H54 (cell line): ENCODE measurements at places on chromosomes 2 and 18.

DNA sequence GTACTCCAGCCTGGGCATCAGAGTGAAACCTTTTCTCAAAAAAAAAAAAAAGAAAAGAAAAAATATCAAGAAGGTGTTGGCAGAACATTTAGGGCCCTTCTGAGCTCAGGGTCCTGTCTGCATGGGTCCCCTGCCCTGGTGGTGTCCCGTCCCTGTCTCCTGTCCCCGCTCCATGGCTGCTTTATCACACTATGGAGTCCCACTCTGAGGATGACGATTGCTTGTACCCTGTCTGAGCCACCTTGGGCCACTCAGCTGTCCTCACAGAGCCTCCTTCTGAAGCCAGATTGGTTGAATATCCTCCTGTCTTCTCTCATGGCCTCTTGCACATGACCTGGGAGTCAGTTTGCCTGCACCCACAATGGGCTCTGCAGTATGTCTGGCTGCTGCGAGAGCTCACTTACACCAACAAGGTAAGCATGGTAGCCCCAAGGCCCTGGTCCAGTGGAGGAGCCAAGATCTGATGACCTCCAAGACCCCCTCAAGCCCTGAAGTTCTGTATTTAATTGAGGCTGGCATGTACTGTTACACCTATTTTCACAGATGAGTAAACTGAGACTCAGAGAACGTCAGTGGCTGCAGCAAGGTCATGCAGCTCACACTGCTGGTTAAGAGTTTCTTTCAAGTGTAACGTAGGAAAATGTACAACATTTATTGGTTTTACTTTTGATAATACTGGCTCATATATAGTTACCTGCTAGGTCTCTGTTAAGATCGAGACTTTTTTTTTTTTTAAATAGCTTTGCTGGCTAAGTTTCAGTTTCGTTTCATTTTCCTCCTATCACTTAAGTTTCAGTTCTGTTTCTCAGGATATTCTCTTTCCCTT is 16.9 kb upstream of the ZCCHC2 start:
- DNase-seq, result no peak

DNA sequence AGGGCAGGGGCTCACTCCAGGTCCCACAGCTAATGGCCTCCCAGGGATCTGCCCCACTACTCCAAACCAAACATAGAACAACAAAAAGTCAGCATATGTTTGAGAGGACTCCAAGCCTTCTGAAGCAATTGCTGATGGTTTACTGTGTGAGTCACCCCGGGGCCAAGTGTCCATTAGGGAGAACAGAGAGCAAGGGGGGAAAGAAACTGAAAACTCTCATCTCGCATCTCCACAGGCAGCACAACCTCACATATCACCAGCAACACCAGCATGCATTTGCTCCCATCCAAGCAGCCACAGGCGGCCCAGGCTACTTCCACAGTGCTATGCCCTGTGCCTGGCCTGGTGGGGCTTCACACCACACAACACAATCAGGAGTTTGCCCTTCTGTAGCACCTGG is 39.1 kb downstream of the CYRIA start:
- DNase-seq, result no peak

GRCh38 chr2:134782107-134782506 is 56.3 kb upstream of the ACMSD start:
- DNase-seq, result no peak

- DNase-seq, result no peak
Observed at GRCh38 chr18:45880876-45881558, 55.5 kb downstream of the SIGLEC15 start.

GRCh38 chr2:43493954-43494353 is 101.9 kb downstream of the THADA start:
- DNase-seq, result no peak

DNA sequence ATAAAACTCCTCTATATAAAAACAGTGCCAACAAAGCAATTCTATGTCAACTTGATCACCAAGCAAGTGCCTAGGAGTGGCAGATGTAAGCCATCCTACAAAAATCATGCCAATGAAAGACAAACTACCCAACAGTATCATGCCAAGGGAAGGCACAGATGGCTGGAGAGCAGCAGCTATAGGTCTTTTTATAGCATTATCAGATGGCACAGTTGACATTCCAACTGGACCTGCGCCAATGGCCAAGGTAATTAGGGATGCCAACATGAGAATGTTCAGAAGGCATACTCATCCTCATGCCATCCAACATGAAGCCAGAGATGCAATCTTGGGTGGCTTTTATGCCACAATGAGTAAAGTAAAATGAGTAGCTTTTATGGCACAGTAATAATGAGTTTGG is 237.3 kb downstream of the OTX1 start:
- no peak for DNase-seq

- no peak for DNase-seq
Observed at GRCh38 chr2:56475191-56475590, 291.4 kb downstream of the CCDC85A start.

DNA sequence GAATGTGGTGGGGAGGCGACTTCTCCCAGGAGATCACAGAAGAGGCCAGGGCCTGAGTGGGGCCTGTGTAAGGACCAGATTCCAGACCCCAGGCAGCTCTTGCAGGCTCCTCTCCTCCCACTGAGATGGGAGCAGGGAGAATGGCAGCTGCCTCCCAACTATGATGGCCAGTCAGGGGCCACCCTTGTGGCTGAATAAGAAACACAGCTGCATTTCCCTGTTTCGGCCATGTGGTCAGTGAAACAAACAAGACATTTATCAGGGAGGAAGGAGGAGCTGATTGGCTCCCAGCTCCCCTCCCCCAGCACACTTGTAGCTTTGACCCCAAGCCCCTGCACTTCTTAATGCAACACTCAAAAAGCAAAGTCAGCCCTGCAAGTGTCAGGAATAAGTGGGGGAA is 143.5 kb downstream of the CELF4 start:
- no peak for DNase-seq

GRCh38 chr2:207854484-207855440 is 85.1 kb upstream of the FZD5 start:
- DNase-seq, result no peak

DNA sequence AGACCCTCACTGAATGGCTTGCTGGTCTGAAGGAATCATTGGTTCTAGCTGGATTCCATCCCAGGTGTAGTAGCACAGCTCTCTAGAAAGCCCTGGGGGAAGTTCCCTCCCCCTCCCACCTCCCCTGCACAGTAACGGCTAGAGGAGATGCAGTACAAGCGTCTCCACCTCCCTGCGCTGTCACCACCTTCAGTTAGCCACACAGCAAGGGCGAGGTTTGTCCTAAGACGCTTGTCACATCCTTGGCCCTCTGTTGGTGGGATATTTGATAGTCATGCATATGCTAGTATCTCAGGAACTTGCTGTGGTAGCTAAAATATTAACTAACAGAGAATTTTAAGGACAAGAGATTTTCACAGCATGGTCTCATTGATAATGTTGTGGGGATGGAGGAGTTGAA is 19.4 kb downstream of the TRAPPC12 start:
- DNase-seq, result no peak

GRCh38 chr2:174728096-174728495 is 36.2 kb downstream of the CHRNA1 start:
- DNase-seq, result no peak

DNA sequence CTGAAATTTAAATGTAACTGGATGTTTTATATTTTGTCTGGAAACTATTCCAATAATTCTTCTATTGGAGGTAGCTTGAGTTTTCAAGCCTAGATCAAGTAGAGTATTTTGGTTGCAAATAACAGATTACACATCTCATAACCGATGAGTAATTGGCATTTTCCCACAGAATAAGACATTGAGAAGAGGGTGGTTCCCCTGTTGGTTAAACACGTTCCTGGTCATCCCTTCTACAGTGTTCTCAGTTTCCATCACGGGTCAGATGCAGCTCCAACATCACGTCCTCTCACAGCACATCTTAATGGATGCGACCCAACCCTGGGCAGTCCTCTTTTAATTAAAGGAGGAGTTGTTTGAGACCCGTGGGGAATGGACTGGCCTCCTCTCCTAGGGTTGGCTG is 149.0 kb upstream of the ZNF516 start:
- DNase-seq, result no peak

DNA sequence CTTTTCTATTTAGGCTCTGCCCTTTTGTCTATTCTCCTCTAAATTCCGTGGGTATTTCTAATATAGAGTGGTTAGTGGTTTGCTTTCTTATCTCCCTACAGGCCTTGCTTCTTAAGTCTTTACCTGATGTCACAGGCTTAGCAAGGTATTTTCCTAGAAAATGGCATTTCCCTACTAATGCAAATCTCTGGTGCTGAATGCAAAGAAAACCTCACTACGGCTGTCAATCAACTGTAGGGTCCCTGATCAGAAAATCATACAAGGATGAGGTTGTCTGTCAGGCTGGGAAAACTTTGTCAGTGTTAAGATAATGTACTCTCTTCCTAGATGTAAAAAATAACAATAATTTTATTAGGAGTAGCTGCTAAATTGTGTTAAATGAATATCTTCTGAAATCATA is 27.1 kb upstream of the DSC1 start:
- no peak for DNase-seq

- peak; percentile 15 for DNase-seq
Observed at GRCh38 chr2:173359231-173359630, 4.6 kb downstream of the CDCA7 start.

DNA sequence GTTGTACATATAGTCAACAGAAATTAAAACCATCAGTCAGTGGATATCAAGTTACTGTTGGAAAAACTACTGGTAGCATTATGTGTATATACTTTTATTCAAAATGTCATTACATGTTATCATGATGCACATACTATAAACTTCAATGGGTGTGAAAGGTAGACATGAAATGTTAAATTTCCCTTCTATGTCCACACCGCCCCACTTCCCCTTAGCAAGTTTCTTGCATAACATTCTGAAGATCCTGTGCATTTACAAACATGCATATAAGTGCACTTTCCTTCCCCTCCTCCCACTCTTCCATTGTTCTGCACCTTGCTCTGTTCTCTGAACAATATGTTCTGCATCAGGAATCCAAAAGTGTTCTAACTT is 16.6 kb upstream of the HK2 start:
- no peak for DNase-seq

DNA sequence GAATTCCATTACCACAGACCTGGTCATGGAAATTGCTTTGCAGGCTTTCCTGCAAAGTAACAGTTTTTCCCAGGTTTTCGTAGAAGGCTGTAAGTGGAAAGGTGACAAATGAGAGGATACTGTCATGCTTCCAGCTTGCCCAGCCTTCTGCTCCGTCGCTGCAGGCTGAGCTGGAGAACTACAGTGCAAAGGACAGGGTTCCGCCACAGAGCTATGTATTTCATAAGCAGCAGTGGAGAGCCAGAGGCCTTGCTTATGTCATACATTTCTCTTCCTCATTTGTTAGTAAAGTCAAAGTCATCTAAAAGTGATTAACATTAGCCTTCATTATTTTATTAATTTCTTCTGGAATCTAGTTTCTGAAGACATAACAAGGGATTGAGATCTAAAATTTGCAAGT is 72.9 kb upstream of the RBM44 start:
- DNase-seq, result no peak

GRCh38 chr2:239731998-239732665 is 293.0 kb downstream of the NDUFA10 start:
- no peak for DNase-seq
